ENCODE measurements at places on chromosomes 2 and 18.

DNA sequence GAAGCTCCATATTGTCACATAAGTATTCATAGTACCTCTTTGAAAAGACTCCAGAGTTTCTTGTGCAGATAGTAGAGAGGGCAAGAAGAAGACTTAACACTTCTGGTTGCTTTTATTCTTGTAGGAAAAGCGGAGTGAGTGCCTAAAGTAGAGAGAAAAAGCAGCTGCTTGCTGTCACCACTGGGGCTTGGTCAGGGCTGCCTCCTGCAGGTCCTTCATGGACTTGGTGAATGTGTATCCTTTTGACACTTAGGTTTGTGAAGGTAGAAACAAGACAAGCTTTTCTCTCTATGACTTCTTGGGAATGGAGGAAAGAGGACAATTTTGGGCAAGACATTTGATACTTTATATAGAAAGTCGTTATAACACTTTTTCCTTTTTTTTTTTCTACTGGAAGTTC is 312.8 kb upstream of the FANCL start:
- no peak for DNase-seq

GRCh38 chr2:9570182-9571060 is 14.8 kb upstream of the ADAM17 start:
- DNase-seq, result no peak

DNA sequence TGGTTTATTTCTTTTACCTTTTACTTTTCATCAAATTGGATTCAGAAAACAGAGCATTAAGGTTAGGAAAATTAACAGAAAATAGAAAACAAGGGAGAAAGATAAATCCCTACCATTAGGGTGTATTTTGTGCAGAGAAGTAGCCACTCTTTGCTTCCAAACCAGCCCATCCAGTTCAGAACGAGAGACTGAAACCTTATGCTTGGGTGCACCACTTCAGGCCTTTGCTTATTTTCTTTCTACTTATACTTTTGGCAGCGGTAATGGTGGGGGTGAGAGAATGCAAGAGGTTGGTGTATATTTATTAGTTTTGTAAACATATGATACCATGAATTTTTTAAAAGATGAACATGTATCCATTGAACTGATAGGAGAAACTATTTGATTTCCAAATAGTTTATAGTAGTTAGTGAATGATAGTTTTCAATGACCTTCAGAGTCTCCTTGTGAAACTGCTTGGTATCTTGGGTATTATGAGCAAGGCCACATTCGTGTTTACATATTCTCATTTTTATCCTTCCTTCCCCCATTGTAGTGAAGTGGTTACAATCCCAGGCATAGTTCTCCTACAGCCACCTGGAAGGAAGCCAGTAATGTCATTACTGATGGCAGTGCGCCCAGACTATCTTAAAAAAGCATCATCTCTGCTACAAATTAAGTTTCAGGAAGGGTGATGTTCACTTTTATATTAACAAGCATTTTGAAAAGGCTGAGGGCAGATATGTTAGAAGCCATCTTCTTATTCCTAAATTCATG is 60.8 kb downstream of the MFSD6 start:
- DNase-seq, result no peak

GRCh38 chr2:149017116-149017985 is 21.1 kb upstream of the LYPD6B start:
- peak; percentile 83 for DNase-seq

GRCh38 chr2:167135706-167136105 is 247.4 kb downstream of the XIRP2 start:
- no peak for DNase-seq

DNA sequence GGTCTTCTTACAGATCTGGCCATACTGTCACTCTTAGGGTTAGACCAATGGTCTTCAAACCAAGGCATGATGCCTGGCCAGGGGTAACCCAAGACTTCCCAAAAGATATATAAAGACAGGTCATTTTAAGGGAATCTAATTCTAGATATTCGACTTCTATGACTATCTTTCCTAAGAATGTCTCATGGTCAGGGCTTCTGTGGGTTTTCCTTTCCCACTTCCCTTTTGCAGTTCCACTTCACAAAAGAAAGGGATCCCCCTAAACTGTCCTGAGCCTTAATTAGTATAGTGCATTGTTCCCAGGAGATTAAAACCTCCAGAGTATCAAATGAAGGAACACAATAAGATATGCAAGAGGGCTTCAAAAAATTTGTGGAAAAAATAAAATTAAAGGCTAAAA is 223.6 kb upstream of the SIX2 start:
- DNase-seq, result no peak

GRCh38 chr2:48717846-48718245 is 37.7 kb downstream of the LHCGR start:
- DNase-seq, result no peak

GRCh38 chr2:199973703-199974102 is 18.3 kb downstream of the MAIP1 start:
- no peak for DNase-seq

DNA sequence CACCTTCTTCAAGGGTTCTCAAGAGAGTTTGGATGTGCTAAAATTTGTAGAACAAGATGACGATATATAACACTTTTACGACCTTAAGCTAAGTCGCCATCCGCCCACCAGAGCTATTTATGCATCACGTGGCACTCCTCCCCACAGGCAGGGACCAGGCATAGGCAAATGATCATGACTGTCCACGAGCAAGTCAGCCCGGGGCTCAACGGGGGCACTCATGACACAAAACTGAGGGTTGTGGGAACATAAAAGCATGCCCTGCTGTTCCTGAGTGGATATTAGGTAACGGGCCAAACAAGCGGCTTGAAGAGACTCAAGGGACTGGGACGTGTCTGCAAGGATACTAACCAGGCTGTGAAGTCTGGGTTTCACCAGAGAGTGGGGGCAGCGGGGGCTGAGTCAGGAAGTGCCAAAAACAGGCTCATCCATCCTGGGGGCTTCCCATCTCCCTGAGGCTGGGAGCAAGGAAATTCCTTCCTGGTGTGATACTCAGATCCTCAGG is 58.1 kb downstream of the FAM178B start:
- DNase-seq, result no peak

GRCh38 chr2:7363906-7364305 is 446.7 kb downstream of the RNF144A start:
- DNase-seq, result no peak

DNA sequence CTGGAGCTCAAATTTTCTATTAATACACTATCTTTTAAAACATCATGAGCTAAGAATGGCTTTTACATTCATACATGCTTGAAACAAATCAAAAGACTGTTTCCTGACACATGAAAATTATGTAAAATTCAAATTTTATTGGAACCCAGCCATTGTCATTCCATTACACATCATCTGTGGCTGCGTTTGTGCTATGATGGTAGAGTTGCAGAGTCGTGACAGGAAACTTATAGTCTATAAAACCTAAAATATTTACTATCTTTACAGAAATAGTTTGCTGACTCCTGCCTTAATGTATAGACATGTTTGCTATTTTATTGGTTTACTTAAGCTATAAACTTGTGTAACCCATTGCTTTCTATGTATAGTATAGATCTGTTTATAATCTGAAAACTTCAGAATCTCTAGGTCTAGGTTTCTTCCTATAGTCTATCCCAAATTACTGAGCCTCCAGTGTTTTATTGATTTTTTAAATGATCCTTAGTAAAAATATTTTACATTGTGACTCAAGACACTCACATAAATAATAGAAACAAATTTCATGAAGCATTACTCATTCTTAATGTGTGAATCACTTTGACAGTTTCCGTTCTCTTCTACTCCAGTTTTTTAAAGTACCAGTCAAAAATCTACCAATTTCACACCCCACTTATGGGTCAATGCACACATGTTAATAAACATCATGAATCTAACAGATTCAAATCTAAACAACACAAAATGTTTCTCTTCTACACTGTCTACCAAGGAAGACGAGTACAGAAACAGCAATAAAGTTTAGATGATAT is 26.4 kb upstream of the MRPL19 start:
- DNase-seq, result no peak

GRCh38 chr2:55616551-55617174 is 759 bp downstream of the PPP4R3B start:
- DNase-seq, result peak; percentile 39

DNA sequence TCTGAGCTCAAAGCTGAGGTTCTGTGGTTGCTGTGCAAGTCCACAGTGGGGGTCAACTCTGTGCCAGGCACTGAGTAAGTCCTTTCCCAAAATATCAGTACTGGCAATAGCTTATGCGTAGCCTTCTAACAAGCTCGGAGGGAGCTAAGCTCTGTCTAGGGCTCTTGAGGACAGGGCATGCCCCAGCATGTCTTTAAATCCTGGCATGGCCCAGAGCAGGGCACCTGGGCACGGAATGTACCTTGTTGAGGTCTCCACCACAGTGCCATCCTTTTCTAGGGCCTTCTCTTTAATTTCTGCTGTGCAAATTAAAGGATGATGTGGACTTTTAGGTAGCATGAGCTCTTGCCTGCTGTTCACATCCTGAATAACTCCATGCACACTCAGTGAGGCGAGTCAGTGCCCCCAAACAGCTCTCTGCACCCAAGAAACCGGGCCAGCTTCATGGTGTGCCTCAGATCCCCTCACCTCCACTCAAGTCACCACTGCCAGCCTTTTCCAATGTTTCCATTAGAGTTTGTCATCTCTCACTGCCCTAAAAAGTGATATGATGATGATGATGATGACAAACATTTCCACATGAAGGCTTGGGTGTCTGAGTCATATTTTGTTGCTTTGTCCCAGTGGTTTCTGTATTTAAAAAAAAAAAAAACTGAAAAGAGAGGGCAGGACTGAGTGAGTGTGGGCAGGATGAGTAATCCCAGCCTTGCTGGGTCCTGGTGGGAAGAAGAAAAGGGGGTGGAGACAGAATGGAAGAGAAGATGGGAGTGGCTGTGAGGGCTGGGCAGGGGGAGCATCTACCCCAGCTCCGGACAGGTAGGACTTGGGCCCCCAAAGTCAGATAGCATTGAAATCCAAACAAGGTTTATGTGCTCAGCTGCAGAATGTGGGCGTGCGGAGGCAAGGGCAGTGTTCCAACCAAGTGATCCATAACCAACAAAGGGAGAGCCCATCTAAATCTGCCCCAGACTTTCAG is 78.9 kb downstream of the ZBTB7C start:
- DNase-seq, result no peak

GRCh38 chr2:220315098-220315823 is 687.8 kb downstream of the SLC4A3 start:
- no peak for DNase-seq

DNA sequence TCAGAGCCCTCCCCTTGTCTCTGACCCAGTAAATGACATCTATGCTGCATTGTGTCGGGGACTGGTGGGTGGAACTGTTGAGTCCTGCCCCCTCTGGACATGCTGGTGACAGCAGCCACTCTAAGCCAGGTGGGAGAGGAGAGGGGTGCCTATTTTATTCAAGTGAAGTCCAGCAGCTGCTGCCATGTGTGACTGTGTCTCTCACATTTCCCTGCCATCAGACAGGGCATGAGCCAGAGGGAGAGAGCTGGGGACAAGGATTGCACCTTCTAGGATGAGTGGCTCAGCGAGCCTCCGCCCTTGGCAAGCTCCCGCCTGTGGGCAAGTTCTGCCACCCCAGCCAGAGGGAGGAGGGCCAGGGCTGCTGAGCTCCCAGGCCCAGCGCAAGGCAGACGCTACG is 13.7 kb downstream of the NGEF start:
- DNase-seq, result no peak

- DNase-seq, result peak; percentile 74
Observed at GRCh38 chr2:102187496-102188150, 800 bp downstream of the IL1RL2 start.

- DNase-seq, result no peak
Observed at GRCh38 chr2:229514273-229514895, 200.0 kb downstream of the DNER start.

DNA sequence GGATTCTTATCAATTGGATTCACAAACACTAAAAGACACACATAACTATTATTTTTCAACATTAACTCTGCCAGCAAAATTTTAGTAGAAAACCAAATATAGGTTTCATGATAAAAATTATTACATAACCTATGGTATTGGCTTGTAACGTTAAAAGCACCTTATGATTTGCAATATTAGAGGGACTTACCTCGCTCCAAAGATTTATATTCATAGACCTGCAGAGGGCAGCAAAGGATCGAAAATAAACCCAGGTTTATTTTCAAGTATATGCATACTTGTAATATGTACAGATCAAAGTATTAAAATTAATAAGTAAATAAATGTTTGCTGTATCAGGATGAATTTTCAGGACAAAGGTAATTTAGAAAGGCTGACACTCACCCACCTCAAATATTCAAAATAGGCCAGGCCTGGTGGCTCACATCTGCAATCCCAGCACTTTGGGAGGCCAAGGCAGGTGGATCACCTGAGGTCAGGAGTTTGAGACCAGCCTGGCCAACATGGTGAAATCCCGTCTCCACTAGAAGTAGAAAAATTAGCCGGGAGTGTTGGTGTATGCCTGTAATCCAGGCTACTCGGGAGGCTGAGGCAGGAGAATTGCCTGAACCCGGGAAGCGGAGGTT is 45.3 kb downstream of the LRPPRC start:
- DNase-seq, result no peak

- no peak for DNase-seq
Observed at GRCh38 chr2:128299628-128300027, 19.0 kb downstream of the HS6ST1 start.

All from stimulated activated CD4-positive, alpha-beta T cell treated with anti-CD3 and anti-CD28 coated beads, Interleukin-15, amount 100 ng/mL, for 24 hours (primary cell).